Gastrocnemius medialis (tissue), 4 donors: ENCODE measurements at places on chromosomes 2 and 18. TPM values are rescaled to one million over a fixed set of nuclear protein-coding genes. Genes with fewer than 3 reads are reported as not detected.
A peak's percentile ranks its signal among the peaks of the same experiment; 100 is the strongest.

Gene FAM228B
- 4.4 TPM for total RNA-seq

Gene SEC11C
- 11.9 TPM for total RNA-seq

Gene DCDC2C
- not detected for total RNA-seq

Gene CYRIA
- 3.3 TPM for total RNA-seq

Gene ZNF513
- 7.6 TPM for total RNA-seq

Gene FOXI3
- not detected for total RNA-seq

Gene CCDC74B
- total RNA-seq: 0.42 TPM

Gene GPR45
- not detected for total RNA-seq

Gene GPR39
- total RNA-seq: not detected

DNA sequence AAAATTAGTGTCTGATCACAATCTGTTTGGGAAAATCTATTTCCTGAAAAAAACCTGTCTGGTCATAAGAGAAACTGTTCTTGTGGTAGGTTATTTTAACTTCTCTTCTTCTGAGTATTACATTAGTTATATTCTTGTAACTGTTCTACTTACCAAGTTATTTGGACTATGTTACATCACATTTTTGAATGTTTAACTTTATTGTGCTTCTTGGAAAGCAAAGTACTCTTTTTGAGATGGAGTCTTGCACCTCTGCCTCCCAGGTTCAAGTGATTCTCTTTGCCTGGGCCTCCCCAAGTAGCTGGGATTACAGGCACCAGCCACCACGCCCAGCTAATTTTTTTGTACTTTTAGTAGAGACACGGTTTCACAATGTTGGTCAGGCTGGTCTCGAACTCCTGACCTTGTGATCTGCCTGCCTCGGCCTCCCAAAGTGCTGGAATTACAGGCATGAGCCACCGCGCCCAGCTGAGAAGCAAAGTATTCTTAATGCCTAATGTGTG, 39.4 kb downstream of the AFTPH start:
- no peak for DNase-seq

- no peak for DNase-seq
Observed at GRCh38 chr2:72827966-72828646, 2.3 kb upstream of the EXOC6B start.

GRCh38 chr18:50902797-50903196, 23.9 kb downstream of the ME2 start:
- DNase-seq: no peak

DNA sequence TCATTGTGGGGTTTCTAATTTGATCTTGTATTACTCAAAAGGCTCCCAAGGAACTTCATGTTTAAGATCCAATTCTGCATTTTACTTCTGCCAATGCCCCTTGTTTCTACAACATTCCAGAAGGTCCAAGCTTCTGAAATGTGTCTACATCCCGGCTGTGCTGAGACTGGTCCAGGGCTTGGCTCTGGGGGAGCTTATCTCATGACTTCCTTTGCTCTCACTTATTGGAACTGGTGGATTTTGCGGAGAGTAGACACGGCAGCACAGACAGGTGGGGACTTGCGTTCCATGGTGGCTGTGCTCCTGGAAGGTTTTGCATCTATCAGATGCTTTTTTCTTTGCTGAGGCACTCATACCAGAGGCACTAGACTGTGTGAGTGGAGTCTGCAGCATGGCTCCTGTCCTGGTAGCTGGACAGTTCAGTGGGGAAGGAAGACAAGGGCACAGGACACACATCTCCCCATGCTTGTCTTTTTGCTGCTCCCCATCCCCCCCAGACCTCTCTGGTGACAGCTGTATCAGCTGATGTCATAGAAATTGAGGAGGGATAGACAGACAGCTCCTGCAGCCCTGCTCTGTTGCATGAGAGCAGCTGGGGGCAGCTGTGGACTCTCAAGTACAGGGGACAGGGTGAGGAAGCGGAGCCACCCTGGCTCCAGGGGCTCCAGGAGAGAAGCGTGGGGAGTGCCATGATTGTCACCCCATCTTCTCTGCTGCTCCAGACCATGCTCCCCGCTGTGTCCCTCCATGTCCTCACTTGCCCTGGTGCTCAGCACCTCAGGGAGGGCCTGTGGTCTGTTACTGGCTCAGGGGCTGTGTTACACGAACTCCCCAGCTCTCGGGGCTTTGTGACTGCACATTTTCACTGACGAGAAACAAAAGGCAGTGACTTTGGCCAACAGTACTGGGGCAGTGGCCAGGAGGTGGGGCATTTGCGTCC, 46.0 kb downstream of the ACAA2 start:
- no peak for DNase-seq

DNA sequence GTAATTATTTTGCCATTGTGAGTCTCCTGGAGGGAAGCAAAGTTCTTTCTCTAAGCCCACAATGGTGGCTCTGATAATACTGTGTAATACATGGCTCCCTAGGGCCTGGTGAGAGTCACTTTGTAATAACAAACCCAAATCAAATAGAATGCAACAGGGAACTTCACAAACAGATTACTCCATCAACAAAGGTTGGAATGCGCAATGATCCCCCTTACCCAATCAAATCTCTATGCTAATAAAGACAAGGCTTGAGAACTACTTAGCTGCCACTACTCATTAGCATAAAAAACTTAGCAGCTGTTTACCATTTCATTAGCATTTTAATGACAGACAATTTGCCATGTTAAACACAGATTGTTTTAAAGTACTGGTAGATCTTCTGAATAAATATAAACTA, 285.6 kb upstream of the SESTD1 start:
- no peak for DNase-seq

GRCh38 chr2:219706823-219707281, 79.4 kb downstream of the SLC4A3 start:
- DNase-seq: peak; percentile 37

GRCh38 chr2:12636837-12637581, 79.7 kb upstream of the TRIB2 start:
- no peak for DNase-seq

- no peak for DNase-seq
Observed at GRCh38 chr2:37205689-37206341, 9.5 kb downstream of the CEBPZOS start.

DNA sequence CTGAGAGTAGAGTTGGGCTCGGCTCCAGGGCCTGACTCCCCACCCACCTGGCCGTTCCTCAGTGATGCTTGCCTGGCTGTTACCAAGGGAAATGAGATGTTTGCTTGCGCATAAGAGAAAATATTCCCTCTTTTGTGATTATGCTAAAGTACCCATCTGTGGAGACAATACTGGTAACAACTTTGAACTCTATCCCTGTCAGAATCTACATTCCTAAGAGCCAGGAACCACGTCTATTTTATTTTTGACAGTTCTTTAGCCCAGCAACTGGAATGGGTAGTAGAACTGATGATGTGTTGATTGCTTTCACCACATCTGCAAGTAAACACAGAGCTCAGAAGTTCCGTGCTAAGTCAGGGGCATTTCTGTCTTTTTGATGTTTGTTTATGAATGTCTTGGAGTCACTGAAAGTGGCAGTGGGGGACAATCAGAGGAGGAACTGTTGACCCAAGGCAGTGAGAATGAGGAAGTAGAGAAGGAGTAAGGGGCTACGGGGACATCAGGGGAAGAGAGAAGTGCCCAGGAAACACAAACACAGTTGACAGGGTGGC, 348.3 kb upstream of the SOX11 start:
- DNase-seq: no peak

DNA sequence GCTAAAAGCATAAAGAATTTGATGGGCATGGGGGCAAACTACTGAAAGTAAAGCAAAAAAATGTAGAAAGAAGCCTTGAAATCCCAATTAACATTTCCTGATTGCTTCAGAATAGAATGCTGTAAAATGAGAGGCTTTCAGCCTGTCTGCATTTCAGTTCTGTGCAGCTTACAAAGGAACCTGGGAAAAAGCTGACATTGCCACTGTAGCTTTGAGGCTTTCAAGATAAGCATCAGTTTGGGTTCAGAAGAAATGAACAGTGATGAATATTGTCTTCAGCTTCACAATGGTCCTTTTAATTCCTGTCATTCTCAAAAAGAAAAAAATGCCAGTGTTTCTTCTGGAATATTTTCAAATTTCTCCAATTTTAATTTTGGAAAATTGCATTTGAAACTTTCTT, 242.7 kb downstream of the LRRTM1 start:
- DNase-seq: no peak

- DNase-seq: no peak
Observed at GRCh38 chr2:46296216-46296839, 879 bp upstream of the EPAS1 start.

DNA sequence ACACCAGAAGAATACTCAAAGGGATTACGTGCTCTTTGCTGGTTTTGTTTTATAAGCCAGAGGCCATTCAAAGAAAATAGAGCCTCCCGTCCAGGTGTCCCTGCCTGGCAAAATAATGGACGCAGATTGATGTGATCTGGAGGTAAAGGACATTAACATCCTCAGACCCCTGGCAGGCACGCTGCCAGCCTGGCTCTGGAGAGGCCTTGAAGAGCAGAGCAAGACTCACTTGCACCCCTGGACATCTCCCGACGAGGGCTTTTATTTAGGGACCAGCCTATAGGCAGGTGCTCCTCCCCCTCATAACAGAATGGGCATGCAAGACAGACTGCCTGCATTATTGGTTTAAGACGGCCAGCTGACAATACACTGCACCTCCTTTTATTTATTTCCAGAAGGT, 291.3 kb downstream of the BCL11A start:
- DNase-seq: no peak

DNA sequence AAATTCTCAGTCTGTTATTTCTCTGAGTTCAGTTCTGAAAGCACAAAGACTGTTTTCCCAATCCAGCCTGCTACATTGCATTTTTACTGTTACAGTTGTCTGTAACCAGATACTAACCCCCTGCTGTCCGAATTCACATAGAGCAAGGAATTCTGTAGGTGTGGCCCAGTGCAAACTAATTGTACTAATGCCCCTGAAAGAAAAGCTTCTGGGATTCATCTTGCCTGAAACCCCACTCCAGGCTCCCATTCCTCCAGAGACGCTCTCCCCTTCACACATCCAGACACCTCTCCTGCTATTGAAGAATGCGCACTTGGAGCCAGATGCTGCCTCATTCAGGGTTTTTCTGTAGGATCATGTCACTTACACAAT, 127.0 kb downstream of the TTC32 start:
- no peak for DNase-seq

GRCh38 chr2:176213406-176213805, 24.9 kb downstream of the HOXD1 start:
- DNase-seq: no peak

- DNase-seq: no peak
Observed at GRCh38 chr18:35155398-35156117, 85.3 kb upstream of the ZNF397 start.

DNA sequence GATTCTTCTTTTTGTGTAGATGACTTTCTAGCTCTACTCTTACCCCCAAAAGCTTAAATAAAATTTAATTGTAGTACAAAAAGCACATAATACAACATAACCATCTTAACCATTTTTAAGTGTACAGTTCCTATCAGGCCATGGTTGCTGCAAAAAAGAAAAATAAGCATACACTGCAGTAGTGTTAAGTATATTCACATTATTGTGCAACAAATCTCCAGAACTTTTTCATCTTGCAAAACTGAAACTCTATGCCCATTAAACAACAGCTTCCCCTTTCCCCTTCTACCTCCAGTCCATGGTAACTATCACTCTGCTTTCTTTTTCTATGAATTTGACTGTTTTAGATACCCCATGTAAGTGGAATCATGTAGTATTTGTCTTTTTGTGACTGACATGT, 18.1 kb downstream of the PPM1B start:
- DNase-seq: no peak
